ENCODE measurements at places on chromosomes 4 and X. TPM values are rescaled to one million over a fixed set of nuclear protein-coding genes. Genes with fewer than 3 reads are reported as not detected.

GRCh38 chr4:42262701-42263490 is 110.4 kb upstream of the BEND4 start:
- no peak for DNase-seq

DNA sequence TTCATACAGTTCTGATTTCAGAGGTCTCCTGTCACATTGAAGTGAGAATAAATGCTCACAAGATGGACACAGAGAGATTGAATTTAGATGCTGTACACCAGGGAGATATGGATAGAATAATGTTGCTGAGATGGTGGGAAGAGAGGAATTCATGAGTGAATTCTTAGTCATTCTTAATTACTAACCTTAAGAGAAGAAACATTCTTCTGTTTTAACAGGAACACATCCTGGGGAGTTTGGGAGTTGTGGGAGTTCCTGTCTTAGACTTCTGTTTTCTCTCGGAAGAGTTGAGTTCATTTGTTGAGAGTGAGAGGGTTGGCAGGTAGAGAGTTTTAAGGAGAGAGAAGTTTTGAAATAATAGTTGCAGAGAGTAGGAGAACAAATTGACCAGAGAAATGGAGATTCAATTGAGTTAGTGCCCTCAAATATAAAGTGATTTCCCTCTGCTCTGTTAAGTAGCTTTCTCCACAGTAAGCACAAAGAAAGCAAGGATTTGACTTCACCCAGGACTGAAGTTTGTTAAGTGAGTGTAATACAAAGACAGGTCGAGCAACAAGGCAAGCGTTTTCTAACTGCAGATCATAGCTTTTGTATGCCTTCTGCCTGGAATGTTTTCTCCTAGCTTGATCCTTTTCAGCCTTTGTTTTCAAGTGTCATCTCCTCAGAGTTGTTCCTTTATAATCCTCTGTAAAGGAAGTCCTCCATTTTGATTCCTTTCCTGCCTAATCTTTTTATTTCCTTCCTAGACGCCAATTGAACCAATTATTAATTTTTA is 205.9 kb downstream of the RAPGEF2 start:
- DNase-seq = no peak

DNA sequence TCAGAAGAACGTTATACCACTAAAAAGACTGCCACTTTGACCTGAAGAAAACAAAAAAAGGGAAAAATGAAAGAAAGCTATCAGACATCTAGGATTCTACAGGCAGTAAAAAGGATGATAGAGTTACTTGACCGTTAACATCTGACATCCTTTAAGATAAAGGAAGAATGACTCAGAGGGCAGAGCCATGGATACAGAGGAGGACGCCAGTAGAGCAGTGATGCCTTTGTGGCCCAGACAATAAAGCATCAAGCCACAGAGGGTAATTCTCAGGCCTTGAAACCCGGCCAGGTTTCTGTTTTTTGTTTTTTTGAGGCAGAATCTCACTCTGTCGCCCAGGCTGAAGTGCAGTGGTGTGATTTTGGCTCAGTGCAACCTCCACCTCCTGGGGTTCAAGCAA is 9.5 kb upstream of the BEX1 start:
- no peak for DNase-seq

DNA sequence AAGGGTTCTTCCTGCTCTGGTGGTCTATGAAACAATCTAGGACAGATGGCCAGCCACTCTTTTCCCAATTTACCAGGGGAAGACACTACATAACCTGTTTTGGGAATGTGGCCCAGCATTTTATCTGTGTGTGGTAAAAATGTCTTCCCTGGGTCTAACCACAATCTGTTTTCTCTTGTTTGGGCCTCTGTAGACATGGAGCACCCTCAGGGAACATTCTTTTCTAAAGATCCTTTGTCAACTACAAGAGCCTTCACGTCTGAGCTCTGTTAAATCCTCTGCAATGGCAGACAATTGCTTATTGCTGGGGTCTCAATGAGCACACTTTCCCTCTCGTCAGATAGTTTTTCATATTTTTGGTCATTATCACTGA is 35.5 kb downstream of the PLAC1 start:
- DNase-seq = no peak

- DNase-seq = no peak
Observed at GRCh38 chrX:123964156-123964834, 2.8 kb downstream of the STAG2 start.

DNA sequence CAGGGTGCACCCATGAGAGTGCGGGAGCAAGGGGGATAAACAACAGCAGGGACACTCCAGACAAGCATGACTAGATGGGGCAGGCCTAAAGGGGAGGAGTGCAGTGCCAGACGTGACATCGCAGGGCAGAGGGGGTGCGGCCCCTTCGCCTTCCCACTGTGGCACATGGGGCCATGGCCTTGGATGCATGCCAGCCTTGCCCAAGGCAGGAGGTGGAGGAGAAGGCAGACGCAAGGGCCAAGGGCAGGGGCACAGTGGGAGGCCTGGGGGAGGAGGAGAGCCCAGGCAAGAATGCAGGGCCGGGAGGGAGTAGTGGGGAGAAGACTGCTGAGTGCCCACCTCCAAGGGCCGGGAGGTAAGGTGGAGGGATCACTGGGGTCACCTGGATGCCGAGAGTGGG is 21.6 kb downstream of the PNMA6E start:
- DNase-seq = no peak

Gene FGF5
- not detected for polyA plus RNA-seq

Gene APLN
- not detected for polyA plus RNA-seq

Gene ARSD
- polyA plus RNA-seq = 3.7 TPM

Gene RWDD4
- 19.1 TPM for polyA plus RNA-seq

Gene MAGEA1
- polyA plus RNA-seq = not detected

Measured in naive thymus-derived CD8-positive, alpha-beta T cell (primary cell).